ENCODE measurements at places on chromosomes 6 and 20.

DNA sequence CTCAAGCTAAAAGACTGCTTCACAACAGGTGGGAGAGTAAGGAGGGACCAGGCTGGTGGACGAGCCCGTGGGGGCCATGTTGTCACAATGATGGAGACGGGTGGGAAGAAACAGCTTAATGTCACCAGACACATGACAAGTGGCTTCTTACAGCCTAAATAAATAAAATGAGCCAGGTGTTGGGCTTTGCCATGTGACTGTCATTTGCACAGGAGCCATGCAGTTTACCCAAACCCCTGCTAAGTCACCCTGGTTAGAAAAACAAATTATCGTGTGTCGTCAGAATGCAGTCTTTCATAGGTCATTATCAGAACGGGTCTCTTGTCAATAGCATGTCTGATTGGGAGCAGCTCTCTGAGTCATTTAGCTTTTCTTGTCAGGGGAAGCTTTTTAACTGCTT lies 18.5 kb downstream of the BTBD3 start:
- no peak for DNase-seq

DNA sequence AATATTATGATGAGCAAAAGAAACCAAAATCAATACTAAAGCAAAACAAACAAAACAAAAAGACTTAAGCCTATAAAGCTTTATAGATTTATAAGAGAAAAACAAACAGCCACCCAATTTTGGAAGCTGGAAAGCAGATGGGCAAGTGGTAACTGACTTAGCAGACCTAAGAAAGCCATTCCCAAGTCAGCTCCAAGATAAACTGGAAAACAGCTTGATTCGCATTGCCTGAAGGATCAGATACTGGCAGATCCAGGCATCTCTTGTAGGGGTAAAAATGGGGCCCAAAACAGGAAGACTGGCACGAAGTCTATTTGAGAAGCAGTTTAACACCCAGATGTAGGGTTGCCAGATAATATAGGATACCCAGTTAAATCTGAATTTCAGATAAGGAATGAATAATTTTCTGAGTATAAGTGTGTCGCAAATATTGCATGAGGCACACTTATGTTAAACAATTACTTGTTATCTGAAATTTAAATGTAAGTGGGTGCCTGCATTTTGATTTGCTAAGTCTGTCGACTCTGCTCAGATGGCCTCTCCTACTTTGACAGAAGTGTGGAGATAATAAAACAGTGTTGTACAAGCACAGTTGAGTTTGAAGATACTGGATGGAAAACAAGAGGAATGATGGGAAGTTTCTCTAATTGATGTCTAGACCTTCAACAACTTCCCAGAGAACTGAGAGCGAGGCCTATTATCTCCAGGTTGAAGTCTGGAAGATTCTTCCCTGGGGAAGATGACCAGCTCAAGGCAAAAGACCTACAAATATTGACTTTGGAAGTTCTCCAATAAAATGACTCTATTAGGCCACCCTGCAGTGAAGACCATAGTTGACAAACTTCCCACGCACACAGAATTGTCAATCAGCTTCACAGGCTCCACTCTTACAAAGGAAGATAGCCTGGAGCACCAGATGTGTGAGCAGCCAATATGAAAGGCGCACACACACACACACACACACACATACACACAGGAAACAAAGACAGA lies 113.4 kb downstream of the FAM50B start:
- no peak for DNase-seq

DNA sequence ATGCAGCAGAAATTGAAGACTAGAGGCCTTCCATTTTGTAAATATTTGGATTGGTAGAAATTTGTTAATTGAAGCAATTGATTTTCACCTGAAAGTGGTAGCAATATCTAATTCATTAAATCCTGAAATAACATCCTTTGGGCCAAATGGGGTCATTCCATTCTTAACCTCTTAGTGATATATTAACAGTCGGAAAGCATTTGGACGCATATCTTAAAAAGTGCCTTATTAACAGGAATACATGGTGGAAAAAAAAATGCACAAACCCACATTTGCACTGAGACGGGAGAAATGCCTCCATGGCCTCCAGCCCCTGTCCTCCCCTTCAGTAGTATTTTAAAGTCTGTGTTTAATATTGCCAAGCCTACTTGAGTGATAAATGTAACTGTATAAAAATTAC lies 205.5 kb downstream of the TFAP2B start:
- DNase-seq: no peak

GRCh38 chr6:43192911-43193310 lies 10.9 kb downstream of the CUL9 start:
- DNase-seq: no peak

GRCh38 chr6:127423921-127424320 lies 35.3 kb downstream of the KIAA0408 start:
- DNase-seq: no peak

DNA sequence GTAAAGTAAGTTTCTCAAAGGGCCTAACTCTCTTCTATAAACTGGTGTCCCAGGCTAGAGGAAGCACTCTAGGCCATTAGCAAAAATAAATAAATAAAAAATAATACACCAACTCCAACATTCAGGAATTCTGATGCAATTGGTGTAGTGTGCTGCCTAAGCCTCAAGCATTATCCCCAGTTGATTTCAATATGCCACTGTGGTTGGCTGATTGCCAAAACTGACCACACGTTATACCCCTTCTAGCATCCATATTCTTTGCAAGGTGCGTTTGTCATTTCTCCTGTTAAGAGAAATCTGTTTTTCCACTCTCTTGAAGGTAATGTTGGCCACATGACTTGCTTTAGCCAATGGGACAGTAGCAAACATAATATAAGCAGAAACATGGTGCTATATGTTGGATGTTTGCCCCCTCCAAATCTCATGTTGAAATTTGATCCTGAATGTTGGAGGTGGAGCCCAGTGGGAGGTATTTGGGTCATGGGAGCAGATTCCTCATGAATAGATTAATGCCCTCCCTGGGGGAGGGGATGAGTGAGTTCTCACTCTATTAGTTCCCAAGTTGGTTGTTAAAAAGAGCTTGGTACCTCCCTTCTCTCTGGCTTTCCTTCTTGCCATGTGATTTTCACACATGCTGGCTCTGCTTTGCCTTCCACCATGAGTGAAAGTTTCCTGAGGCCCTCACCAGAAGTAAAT lies 71.9 kb upstream of the PLCB4 start:
- peak; percentile 45 for DNase-seq

DNA sequence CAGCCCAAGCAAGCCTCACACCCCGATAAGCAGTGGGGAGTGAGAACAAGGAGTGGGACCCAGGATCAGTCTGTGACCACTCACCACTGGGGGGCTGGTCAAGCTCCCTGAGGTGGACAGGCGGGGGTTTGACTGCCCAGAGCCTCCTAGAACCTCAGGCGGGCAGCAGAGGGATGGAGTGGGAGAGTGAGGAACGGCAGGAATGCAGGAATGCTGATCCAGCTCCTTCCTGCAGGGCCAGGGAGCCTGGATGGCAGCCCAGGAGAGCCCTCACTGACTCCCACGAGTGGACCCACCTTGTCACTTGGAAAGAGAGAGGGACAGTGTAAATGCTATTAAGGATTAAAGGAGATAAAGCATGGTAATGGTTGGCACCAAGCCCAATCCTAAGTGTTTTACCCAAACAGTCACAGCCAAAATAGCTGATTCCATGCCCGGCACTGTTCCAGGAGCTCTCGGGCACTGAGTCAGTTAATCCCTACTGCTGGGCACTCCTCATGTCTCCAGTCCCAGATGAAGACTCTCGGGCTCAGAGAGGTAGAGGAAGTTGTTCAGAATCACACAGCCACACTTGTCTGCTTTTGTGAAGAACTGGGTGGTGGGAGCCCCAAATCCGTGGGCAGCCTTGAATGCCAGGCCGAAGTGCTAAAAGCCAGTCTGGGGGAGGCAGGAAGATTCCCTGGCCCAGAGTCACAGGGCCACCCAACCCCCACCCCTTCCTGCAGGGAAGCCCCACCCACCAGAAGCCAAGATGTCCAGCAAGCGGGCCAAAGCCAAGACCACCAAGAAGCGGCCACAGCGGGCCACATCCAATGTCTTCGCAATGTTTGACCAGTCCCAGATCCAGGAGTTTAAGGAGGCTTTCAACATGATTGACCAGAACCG lies 3.1 kb downstream of the MYL9 start:
- DNase-seq: no peak

GRCh38 chr6:40903456-40903855 lies 135.6 kb downstream of the UNC5CL start:
- no peak for DNase-seq

DNA sequence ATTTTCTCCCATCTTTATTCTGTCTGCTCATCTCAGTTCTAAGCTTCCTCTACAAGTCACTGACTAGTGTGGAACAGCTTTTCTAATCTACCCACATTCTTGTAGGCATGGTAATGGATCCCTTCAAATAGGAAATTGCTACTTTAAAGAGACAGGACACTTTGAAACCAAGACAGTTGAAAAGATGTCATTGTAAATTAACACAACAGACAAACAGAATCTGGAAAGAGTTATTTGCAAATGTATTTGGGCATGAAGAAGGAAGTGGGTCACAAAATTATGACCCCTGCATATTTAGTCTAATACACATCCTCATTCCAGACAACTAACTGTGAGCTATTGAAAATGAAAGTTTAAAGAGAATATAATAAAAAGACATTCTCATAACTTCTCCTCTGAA lies 298.2 kb upstream of the MARCKS start:
- no peak for DNase-seq

GRCh38 chr20:2817891-2818595 lies 1.9 kb downstream of the TMEM239 start:
- no peak for DNase-seq

DNA sequence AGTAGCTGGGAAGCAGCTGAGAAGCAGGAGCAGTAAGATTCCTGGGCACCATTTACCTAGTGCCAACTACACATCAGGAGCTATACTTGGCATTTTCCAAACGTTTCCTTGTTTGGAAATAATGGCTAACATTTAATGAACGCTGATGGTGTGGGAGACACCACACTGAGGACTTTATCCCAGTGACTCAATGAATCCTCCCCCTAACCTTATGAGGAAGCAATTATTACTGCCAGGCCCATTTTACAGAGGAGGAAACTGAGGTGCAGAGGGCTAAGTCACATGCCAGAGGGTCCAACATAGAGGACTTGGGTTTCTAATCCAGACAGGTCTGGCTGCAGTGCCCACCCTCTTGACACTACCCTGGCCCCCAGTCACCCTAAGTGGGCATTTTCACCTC lies 6.1 kb downstream of the PTGIS start:
- DNase-seq: no peak

DNA sequence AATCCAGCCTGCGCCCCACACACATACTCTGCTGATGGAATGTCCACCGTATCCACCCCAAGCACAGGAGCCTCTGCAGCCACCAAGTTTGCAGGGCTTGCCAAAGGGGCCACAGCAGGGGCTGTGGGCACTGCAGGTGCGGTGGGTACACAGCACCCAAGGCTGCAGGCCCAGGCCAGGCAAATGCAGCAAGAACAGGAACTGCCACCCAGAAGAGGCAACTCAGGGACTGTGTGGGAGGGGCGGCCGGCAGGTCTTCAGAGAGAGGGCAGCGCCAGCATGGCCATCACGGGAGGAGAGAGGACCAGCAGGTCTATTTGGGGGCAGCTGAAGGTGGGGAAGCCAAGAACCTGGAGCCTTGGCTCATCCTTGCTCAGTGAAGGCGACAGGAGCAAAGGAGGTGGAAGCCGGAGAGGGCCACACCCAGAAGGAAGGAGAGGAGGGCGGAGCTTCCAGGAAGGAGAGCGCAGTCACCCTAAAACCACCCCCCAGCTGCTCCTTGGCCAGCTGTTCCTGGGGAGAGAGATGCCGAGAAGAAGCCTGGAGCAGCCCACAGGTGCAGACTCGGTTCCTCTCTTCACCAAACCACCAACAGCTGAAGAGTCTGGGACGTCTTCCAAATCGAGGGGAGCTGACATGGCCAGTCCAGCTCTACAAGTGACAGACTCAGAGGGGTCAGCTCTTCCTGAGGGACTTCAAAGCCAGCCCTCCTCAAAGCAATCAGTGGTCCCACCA lies 265.1 kb upstream of the CDYL start:
- DNase-seq: no peak

DNA sequence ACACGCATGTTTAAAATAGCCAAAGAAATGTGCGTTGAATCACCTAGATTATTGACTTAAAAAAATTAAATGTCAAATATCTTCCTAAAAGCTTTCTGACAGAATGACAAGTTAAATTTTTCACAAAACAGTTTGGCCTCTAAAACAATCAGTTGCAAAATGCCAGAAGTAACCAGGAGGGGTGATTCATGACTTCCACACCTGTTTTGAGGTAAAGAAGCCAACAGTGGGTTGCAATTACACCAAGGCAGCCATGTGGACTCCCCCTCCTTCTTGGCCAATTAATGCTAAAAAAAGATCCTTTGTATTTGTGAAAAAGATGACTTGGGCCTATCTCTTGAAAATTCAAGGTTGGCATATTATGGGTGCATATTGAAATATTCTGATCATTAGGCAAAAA lies 424.8 kb downstream of the CBLN4 start:
- no peak for DNase-seq

- no peak for DNase-seq
These were observed 63.0 kb downstream of the PTPN1 start for GRCh38 chr20:50572938-50573777.

- no peak for DNase-seq
These were observed 208.8 kb upstream of the PLCB4 start for GRCh38 chr20:8860011-8860495.

- DNase-seq: no peak
These were observed 55.0 kb downstream of the EDN1 start for GRCh38 chr6:12344961-12345693.

GRCh38 chr6:150238846-150239407 lies 96.1 kb downstream of the PPP1R14C start:
- no peak for DNase-seq

- peak; percentile 4 for DNase-seq
These were observed 10.7 kb upstream of the PLEKHG1 start for GRCh38 chr6:150588888-150589499.

DNA sequence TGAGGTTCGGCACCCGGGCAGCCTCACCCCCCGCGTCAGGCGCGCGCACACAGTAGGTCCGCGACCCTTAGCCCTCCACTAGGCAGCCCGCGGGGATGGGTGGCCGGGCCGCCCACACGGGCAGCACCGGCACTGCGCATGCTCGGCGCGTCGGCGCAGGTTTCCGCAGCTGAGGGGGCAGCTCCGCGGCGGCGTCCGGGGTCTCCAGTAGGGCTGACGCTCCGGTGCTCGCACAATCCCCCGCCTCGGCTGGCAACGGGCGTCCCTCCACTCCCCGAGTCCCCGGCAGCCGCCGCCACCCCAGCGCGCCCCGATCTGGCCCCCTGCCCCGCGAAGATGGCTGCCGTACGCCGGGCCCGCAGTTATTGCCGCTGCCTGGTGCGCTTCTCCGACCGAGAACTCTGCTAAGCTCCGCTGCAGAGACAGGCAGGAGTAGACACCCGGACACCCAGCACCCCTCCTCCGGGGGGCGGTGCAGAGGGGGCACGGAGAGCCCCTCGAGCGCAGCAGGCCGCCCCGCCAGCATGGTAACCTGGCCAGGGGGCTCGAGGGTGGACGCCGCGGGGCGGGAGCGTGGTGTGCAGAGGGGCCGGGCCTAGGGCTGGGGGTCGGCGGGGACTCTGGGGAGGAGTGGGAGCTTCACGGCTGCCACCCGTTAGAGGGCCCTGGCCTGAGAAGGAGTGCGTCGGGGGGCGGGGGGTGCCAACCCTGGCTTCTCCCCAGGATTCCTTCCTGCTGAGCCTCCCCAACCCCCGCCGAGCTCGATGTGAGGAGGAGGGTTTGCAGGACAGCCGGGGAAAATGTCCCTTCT lies at the start of gene FBXO9:
FBXO9 (plus strand) TSS at position 139 of the 811 bp plus-strand sequence; CDS start at position 525, 386 bp downstream.
- DNase-seq: peak; percentile 69

- no peak for DNase-seq
These were observed 72.8 kb downstream of the MAP3K5 start for GRCh38 chr6:136719280-136720044.

GRCh38 chr6:6402591-6402990 lies 82.1 kb upstream of the F13A1 start:
- DNase-seq: no peak

All from GM23338 (cell line).